CD4-positive, alpha-beta T cell treated with Interleukin-15 for 1 hour (primary cell): ENCODE measurements at places on chromosomes 2 and 18.

DNA sequence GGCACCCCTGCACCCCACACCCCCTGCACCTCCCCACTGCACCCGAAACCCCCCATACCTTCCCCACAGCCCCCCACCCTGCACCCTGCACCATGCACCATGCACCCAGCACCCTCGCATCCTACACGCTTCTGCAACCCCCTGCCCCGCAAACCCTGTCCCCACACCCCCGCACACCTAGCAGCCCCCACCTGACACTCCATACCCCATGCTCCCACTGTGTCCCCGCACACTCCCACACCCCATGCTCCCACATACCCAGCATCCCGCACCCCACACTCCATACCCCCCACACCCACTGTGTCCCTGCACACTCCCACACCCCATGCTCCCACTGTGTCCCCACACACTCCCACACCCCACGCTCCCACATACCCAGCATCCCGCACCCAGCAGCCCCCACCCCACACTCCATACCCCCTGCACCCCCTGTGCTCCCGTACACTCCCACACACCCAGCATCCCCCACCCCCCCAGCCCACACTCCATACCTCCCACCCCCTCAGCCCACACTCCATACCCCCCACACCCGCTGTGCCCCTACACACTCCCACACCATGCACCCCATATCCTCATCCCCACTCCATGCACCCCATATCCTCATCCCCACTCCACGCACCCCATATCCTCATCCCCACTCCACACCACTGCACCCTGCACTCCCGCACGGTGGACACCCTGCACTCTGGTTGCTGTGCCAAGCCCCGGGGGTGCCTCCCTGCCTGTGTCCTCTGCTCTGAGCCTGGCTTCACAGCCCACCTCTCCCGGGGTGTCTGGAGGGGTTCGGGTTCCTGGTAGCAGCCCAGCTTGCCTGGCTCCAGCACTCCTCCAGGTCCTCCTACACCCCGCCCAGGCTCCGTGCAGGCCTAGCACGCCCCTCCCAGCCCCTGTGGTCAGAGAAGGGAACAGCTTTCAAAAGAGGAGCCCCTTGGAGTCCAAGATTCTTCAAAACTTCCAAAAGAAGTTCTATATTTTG lies 93.9 kb upstream of the CTDP1 start:
- peak; percentile 15 for DNase-seq

DNA sequence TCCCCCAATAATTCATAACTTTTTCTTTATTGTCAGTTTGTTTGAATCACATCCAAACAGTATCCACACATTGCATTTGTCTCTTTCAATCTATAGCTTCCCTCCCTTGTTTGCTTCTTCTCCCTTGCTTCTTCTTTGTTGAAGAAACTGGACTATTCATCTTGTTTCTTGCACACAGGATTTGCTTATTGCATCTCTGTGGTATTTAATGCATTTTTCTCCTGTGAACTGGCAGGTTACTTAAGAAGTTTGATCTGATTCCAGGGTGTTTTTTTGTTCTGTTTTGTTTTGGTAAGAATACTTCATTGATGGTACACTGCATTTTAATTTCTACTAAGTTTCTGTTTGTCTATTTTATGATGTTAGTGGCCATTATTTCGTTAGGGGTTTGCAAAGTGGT lies 166.8 kb downstream of the CAMKMT start:
- DNase-seq, result no peak

- DNase-seq, result no peak
Observed at GRCh38 chr18:44916429-44917207, 235.9 kb downstream of the SETBP1 start.

GRCh38 chr2:163343316-163343715 lies 392.5 kb downstream of the FIGN start:
- DNase-seq, result no peak

DNA sequence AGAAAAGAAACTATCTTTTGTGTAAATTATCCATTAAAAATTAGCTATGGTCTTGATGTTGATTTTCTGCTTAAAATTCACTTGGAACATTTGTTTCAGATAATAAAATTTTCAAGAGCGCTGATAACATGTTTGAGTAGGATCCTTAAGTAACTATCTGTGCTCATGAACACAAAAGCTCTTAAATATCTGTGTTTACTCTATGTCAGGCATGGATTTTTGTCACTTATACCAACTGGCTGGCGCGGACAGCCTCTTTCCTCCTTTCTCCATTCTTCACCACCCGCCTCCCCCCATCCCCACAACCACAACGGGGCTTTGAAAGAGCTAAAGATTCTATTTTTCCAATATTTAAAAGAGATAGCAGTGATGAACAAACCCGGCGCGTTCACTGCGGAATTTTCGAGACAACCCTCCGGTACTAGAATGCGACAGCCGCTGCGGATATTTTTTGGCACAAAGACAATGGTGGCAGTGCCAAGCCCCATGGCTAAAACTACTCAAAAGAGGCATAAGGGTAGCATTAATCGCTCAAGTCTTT lies 181.5 kb downstream of the TCF4 start:
- DNase-seq, result no peak

GRCh38 chr18:37662546-37663339 lies 97.1 kb upstream of the CELF4 start:
- DNase-seq, result no peak
